Activated naive CD4-positive, alpha-beta T cell treated with anti-CD3 and anti-CD28 coated beads for 36 hours (primary cell): ENCODE measurements at places on chromosomes 2 and 18. TPM values are rescaled to one million over a fixed set of nuclear protein-coding genes. Genes with fewer than 3 reads are reported as not detected.

ZAP70 gene
- total RNA-seq: 167 TPM

SP9 gene
- not detected for total RNA-seq

ABCG5 gene
- not detected for total RNA-seq

GKN2 gene
- not detected for total RNA-seq

LTBP1 gene
- 0.14 TPM for total RNA-seq

ALKAL2 gene
- total RNA-seq: not detected

CFAP53 gene
- total RNA-seq: 0.43 TPM

SERPINB13 gene
- not detected for total RNA-seq

KCTD18 gene
- 10.0 TPM for total RNA-seq

TXNDC2 gene
- total RNA-seq: not detected

TBC1D8 gene
- 4.5 TPM for total RNA-seq

SPR gene
- total RNA-seq: 8.4 TPM

DRC1 gene
- total RNA-seq: not detected

MAP2 gene
- total RNA-seq: 0.67 TPM

PROKR1 gene
- total RNA-seq: not detected

MYCN gene
- total RNA-seq: 0.19 TPM

LOXL3 gene
- total RNA-seq: 0.35 TPM

MRPL30 gene
- 43.3 TPM for total RNA-seq

IGFBP5 gene
- total RNA-seq: not detected

TEKT4 gene
- not detected for total RNA-seq
